Iris pigment epithelial cell (primary cell): ENCODE measurements at places on chromosomes 1 and 21.
A peak's percentile ranks its signal among the peaks of the same experiment; 100 is the strongest.

DNA sequence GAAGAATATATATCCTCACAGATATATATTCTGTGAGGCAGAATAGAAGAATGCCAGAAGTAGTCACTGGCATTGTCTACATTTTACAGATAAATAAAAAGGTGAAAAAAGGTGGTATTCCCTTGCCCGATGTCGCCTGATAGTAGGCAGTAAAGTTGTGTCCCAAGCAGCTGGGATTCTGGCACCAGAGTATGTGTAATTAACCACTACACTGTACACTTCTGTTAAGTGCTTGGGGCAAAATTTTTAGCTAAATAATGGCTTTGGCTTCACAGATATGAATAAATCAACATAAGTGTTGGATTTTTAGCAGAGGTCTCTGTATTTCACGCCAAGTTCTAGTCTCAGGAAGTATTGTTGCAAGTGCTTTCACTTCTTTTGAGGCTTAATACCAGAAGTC lies 13.3 kb upstream of the CASQ2 start:
- no peak for DNase-seq

DNA sequence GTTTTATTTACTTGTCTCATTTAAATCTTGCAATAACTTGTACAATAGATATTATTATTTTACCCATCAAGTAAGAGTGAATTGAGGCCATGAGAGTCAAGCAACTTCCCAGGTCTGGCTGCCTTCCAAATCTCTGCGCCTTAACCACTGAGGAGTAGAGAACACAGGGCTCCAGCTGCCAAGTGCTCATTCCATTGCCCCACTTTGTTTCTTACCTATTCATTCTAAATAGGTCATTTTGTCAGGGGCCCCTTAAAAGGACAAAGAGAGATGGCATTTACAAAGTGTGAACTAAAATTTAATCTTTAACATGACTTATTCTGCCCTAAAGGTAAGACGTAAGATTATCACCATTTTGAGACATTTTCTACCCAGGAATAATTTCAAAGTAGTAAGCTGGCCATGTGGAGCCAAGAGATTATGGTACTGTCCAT lies 3.5 kb downstream of the PPP1R15B start:
- peak; percentile 85 for DNase-seq

DNA sequence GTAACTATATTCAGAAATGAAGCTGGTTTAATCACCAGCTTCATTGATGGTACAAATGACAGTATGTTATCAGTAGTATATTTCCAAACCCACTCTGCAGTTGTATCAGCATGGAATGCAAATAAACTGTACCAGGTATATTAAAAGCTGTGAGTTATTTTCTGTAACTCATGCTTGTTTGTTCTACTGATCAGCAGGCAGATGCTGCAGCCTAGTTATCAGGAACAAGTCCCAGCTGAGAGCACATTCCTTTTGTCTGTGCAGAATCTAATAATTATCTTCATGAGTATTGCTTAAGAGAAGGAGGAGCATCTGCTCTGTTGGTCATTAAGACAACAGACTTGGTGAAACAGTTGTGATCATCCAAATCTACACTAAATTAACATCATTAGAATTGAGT lies 1331.1 kb downstream of the MRPL39 start:
- no peak for DNase-seq

DNA sequence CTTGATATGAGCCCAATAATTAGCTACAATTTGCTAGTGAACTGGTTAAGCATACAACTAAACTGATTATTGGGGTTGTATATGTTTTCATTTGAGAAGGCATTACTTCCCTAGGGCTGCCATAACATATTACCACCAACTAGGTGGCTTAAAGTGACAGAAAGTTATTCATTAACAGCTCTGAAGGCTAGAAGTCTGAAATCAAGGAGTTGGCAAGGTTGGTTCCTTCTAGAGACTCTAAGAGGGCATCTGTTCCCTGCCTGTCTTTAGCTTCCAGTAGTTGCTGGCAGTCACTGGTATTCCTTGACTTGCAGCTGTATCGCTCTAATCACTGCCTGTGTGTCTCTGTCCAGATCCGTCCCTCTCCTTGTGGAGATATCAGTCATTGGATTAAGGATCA lies 86.3 kb downstream of the LHX9 start:
- no peak for DNase-seq

GRCh38 chr1:235832011-235832410 lies 34.7 kb downstream of the LYST start:
- no peak for DNase-seq

- no peak for DNase-seq
Measured at GRCh38 chr1:207876131-207876530, 34.8 kb downstream of the CD34 start.

DNA sequence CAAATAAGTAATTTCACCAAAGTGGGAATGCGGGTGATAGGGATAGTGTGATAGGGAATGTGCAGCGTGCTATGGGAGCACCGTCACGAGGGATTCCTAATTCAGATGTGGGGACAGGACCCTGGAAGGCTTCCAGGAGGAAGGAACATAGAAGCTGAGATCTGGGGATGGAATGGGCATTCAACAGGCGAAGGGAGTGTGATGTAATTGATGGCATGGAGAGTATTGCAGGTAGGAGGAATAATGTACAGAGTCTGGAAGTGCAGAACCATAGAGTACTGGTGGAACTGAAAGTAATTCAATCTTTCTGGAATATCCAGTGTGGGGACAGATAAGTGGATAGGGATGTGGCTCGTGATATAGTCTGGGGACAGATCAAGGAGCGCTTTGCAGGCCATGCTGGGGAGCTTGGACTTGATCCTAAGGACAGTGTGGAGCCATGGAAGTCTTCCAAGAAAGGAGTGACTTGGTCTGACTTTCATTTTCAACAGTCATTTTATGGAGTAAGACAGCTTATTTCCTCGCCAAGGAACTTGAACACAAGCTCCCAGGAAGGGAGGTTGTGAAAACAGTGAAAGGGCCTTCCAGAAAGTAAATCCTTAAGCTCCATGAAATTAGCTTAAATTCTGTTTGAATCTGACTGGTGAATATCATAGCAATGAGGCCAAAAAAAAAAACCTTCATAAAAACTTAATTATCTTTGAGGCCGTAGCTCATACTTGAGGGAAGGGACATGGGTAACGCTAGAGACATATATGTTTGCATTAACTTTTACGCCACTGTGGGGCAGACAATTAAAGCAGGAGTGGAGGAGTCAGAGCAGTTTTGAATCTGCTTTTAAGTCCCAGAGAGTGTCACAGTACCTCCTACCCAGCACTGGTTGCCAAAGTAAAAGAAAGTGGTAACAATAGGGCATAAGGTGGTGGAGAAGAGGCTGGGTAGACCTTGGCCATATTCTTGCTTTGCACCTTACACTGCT lies 55.8 kb downstream of the ROR1 start:
- peak; percentile 53 for DNase-seq

- no peak for DNase-seq
Measured at GRCh38 chr1:198910816-198911215, 272.0 kb downstream of the PTPRC start.

- peak; percentile 33 for DNase-seq
Measured at GRCh38 chr1:162716123-162716522, 74.4 kb upstream of the HSD17B7 start.

DNA sequence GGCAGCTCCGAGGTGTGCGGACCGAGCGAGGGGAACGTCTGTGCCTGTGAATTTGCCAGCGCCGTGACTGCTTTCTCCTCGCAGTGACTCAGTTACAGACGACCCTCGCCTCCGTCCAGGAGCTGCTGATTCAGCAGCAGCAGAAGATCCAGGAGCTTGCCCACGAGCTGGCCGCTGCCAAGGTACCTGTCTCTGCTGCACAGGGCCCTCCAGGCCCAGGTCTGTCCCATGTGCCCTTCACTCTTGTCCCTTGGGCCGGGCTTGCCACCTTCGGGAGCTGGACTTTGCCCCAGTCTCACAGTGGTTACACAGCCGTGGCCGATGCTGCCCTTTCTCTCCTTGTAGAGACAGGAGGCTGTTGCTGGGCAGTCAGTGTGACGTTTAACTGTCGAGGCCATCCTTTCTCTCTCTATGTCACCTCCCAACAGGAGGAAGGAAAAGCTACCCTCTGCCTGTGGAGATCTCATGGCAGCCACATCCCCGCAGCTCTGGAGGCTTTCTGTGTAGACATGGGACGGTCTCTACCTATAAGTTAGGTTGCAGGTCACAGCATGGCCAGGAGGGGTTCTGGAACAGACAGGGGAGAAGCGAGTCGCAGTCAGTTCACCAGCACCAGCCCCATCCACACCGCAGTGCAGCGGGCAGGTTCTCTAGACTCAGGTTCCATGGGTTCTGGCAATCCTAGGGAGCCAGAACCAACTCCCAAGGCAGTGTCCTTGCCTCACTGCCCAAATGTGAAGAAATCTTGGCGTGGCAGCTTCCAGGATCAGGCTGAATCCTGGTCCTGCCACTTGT lies 149.7 kb downstream of the PEX14 start:
- DNase-seq, result no peak

DNA sequence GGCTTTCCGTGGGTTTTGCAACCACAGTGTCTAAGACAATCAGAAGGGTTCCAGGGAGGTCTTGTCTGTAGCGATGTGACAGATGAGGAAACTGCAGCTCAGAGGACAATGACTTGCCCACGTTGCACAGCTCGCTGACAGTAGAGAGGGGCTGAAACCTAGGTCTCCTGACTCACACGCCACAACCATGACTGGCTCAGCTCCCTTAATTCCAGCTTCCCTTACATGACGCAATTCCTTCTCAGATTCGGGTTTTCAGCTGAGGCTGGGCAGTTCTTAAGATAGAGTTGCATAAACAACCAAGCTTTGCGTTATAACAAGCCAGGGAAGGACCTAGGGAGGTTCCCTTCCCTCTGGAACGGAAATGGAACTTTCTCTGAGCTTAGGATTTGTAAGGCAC lies 36.3 kb downstream of the DHCR24 start:
- peak; percentile 99 for DNase-seq

DNA sequence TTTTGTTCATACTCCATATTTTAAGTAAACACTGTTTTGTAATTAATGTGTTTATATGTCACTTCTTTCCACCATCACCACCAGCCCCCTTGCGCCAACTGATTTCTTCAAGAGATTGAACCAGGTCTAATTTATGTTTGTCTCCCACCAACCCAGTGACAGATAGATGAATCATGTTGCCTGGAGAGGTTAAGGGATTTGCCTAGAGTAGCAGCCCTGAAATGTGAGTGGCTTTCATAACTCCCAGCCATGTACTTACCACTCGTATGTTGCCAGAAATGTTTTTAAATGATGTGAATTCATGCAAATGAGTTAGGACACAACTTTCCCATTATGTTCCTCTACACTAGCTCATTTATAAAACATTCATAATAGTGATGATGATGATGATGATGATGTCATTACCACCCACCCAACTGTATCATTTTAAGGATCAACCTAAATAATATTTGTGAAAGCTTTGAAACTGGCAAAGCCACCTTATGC lies 86.9 kb downstream of the LRRC8D start:
- peak; percentile 97 for DNase-seq
